ENCODE measurements at places on chromosomes 3 and 15.

- DNase-seq: no peak
Measured at GRCh38 chr15:81752546-81752942, 293.3 kb downstream of the MEX3B start.

- no peak for DNase-seq
Measured at GRCh38 chr3:195751560-195751959, 30.8 kb downstream of the MUC20 start.

GRCh38 chr3:188890572-188891270, 281.1 kb upstream of the TPRG1 start:
- DNase-seq: no peak

DNA sequence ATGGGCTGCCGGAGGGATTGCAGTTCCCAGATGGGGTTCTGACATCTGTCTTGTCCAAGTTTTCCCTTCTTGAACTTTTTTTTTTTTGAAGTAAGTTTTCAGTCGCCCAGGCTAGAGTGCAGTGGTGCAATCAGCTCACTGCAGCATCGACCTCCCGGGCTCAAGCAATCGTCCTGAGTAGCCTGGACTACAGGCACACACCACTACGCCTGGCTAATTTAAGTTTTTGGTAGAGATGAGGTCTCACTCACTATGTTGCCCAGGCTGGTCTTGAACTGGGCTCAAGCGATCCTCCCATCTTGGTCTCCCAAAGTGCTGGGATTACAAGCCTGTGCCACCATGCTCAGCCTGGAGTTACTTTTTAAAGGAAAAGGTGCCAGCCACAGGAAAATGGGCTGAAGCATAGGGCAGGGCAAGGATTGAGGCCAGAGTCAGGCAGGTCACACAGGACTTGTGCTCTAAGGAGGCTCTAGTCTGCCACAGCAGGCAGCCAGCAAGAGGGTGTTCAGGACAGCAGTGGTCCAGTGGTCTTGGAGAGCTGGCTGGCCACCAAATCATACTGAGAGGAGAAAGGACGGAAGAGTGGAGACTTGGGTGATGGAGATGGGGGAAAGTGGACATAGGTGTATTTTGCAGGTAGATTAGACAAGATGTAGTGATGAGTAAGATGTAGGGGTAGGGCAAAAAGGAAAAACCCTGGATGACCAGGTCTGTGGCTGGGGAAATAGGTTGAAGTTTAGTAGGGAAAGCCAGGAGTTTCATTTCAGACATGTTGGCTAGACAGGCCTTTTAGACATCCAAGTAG, 6.0 kb upstream of the PODXL2 start:
- no peak for DNase-seq

GRCh38 chr15:47964229-47964628, 156.6 kb upstream of the SLC24A5 start:
- DNase-seq: no peak

DNA sequence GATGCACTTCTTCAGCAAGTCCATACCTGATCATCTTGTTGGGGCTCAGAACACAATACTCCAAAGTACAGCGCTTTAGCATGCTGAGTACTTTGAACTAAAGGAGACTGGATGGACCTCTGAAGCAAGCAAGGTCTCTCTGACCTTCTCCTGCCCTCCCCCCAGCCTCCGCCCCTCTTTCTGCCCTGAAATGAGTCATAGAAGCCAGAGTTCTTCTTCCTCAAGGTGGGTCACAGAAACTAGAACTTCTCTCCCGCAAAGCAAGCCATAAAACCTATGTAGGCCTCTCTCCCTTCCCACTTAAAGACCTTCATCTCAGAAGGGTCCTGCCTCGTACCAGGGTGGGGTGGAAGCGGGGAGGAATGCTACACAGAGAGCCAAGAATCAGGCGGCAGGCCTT, 230.5 kb upstream of the PROK2 start:
- no peak for DNase-seq

GRCh38 chr15:56047354-56047753, 53.9 kb upstream of the NEDD4 start:
- DNase-seq: no peak

GRCh38 chr15:59611276-59612260, at the start of gene GCNT3:
Gene GCNT3, plus strand, starts transcription at chr15:59611783. Its CDS starts 6,456 bp downstream, at chr15:59618239.
- no peak for DNase-seq

- DNase-seq: no peak
Measured at GRCh38 chr3:14228681-14229470, 50.3 kb downstream of the LSM3 start.

DNA sequence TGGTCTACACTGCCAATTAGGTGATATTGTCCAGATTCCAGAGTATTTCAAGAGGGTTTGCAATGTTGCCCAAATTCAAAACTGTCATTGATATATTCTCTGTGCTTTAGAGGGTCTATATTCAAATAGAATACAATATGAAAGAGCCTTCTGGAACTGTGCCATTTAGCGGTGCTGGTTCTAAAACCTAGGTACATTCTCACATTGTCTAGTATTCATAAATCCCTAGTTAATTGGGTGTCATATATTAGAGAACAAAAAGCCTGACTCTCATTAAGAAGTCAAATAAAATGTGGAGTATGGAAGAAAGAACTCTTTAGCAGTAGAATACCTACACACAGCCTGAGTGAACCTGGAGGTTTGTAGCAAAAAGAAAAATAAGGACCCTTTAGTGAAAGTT, 447.9 kb downstream of the CNTN6 start:
- no peak for DNase-seq

GRCh38 chr15:39786447-39787056, 3.9 kb upstream of the FSIP1 start:
- DNase-seq: no peak

- no peak for DNase-seq
Measured at GRCh38 chr3:157103280-157103679, 56.7 kb downstream of the CCNL1 start.

DNA sequence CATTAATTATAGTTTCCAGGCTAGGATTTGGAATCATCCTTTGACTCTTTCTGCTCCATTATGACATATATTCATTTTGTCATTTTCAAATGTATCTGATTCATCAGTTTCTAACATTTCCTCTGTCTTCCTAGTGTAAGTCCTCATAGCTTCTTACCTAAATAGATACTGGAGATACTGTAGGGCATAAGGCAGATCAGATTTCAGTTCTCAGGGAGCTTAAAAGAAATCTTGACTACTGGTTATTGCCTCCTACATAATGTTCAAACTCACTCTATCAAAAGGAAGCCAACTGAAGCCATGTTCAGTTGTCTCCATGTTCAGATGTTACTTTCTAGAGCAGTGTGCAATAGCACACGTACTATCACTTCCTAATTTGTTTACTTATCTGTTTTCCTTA, 29.6 kb upstream of the CTDSPL2 start:
- no peak for DNase-seq

DNA sequence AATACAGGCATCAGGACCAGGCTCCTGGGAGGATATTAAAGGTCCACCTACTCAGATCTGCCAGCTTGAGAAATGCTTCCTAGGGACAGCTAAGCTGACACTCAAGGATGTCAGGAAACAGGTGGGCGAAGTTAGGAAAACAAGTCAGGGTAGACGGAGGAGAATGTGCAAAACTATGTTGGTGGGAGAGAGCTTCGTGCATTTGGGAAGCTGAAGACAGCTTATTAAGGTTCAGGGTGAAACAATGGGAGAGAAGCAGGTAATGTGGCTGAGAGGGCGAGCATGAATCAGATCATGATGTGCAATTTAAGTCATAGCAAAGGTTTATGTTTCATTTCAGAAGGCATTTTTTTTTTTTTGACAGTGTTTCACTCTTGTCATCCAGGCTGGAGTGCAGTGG, 297.2 kb upstream of the ATP10A start:
- DNase-seq: no peak

- no peak for DNase-seq
Measured at GRCh38 chr3:197775317-197775716, 15.7 kb upstream of the LRCH3 start.

DNA sequence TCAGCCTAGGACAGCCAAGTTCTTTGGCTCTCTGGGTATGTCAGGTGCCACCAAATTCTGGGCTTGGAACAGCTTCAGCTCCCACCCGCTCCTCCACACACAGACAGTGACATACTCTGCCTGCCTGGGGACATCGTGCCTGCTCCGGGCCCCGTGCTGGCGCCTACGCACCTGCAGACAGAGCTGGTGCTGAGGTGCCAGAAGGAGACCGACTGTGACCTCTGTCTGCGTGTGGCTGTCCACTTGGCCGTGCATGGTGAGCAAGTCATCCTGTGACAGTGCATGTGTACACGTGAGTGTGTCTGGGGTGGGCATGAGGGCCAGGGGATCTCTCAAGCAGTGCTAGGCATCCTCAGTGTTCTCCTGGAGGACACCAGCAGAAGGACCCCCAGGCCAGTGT, 922 bp downstream of the IL17RC start:
- no peak for DNase-seq

DNA sequence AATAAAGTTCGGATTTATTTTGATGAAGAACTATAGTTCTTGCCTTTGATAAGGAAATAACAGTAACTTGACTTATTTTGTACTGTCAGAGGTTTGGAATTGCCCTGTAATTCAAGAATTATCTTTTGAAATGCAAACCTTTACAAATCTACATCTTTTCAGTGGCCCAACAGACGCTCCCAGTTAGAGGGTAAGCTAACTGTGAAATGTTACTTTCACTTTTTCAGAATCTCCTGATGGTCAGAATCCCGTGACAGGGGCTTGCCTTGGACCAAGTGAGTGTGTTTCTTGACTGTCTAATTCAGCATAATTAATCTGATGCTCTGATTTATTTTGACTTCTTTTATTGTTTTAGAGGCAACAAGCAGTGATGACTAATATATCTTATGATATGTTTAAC, 262.5 kb downstream of the PLOD2 start:
- DNase-seq: no peak

DNA sequence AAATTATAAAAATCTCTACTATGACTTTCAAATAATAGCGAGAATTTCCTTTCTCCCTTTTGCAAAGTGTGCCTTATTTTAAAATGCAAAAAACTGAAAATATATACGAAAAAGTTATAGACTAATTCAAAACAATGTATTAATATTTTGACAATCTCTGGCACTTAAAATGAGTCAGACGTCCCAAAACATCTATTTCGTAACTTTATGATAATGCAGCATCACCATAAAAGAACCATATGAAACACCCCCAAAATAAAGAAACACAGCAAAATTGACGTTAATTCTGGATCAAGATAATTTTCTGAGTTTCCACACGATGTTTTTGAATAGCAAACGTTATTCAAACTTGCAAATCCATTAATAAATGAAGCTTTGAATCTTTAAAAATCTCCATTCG, 1.0 kb downstream of the COPS2 start:
- no peak for DNase-seq

DNA sequence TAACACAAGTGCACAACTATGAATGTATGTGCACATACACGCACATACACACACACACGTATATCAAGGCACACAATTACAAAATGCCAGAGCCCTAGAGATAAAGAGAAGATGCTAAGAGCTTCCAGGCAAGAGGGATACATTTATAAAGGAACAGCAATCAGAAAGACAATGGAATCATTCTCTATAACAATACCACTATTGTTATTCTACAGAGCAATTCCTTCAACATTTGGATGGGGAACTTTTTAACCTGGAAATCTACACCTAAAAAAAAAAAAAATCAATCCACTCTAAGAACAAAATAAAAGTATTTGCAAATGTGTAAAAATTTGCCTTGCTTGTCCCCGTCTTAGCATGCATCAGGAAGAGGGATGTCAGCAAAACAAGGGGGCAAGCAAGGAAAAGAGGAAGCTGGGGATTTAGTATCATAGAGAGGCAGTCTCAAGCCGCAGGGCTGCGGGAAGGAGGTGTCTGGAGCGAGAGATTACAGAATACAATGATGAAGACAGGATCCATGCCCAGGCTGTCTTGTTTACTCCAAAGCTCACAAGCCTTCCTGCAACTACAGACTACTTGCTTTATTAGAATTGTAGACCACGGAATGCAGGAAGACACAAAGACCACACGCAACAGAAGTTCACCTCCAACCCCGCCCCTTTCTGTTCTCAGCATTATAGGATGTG, 220.2 kb downstream of the NTRK3 start:
- no peak for DNase-seq

GRCh38 chr3:99966662-99967416, 147.5 kb downstream of the FILIP1L start:
- DNase-seq: no peak

- no peak for DNase-seq
Measured at GRCh38 chr15:70147778-70148177, 50.1 kb upstream of the TLE3 start.

Data from activated CD4-positive, CD25-positive, alpha-beta regulatory T cell (primary cell).